Fibroblast of lung (primary cell): ENCODE measurements at places on chromosomes 1 and 21.

DNA sequence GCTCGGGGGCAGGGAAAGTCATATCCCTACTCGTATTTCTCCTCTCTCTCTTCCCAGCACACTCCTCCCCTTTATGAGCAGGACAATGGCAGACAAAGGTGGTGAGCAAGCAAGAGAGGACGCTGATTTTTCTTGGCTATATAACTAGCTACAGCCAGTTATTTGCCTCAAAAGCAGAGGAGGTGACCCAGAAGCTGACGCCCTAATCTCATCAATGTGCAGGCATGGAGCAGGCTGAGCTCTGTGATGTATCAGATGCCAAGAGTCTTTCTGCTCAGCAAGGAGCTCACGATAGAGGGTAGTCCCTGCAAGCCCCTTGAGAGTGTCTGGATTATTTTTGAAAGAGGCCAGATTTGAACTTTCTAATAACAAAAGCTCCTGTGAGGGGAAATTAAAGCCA, 75.5 kb downstream of the ASTN1 start:
- H3K27me3 ChIP-seq, result no peaks in the 10 kb centered on the region
- H3K4me1 ChIP-seq, result no peaks in the 10 kb centered on the region
- no peak overlapping the region for H3K4me3 ChIP-seq
- DNase-seq, result no peak

- no peaks in the 10 kb centered on the region for H3K27me3 ChIP-seq
- no peak overlapping the region for H3K27ac ChIP-seq
- H3K4me3 ChIP-seq, result no peak overlapping the region
- H3K36me3 ChIP-seq, result no peaks in the 10 kb centered on the region
Measured at GRCh38 chr1:12140515-12141162, 26.2 kb upstream of the TNFRSF1B start.

- no peaks in the 10 kb centered on the region for H3K36me3 ChIP-seq
- H3K4me1 ChIP-seq, result peaks cover 4% of the 10 kb centered on the region
- H3K4me3 ChIP-seq, result no peak overlapping the region
- no peak overlapping the region for H3K27ac ChIP-seq
- no peaks in the 10 kb centered on the region for H3K27me3 ChIP-seq
Measured at GRCh38 chr1:236066828-236067386, 2.0 kb upstream of the NID1 start.

DNA sequence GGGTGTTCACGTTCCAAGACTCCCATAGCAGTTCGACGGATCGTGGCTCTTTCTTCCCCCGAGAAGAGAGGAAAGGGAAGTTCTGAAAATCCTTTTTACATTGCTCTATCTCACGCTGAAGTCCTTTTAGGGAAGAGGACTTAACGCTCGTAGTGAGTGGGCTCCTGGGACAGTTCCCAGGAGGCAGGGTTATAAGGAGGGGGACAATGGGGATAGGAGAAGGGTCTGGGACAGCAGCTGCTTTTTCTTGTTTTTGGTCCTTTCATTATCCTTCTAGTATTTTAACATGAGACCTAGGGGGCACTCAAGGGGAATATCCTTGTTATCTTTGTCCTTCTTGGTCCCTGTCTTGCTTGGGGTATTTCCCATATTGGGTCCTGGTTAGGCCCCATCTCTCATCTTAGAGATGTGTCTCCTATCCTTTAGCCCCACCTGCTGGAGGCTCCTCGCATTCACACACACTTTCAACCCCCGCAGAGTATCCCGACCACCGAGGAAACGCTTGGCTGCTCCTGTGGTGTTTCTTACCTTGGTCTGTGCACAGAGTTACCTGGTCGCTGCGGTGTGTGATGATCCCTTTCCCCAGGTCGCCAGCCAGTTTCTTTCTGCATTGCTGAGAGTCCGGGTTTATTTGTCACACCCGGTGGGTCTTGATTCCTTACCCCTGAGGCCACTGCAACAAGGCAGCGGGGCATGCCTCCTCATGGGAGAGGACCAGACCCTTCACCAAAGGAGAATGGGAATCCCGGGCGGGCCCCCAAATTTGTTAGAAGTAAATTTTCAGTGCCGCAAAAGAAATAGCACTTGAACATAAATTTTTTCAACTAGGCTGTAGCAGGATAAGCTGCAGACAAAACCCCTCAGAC, 29.7 kb downstream of the SCCPDH start:
- H3K36me3 ChIP-seq, result peaks cover 3% of the 10 kb centered on the region
- no peaks in the 10 kb centered on the region for H3K27me3 ChIP-seq
- H3K27ac ChIP-seq, result no peak overlapping the region
- no peaks in the 10 kb centered on the region for H3K4me1 ChIP-seq

DNA sequence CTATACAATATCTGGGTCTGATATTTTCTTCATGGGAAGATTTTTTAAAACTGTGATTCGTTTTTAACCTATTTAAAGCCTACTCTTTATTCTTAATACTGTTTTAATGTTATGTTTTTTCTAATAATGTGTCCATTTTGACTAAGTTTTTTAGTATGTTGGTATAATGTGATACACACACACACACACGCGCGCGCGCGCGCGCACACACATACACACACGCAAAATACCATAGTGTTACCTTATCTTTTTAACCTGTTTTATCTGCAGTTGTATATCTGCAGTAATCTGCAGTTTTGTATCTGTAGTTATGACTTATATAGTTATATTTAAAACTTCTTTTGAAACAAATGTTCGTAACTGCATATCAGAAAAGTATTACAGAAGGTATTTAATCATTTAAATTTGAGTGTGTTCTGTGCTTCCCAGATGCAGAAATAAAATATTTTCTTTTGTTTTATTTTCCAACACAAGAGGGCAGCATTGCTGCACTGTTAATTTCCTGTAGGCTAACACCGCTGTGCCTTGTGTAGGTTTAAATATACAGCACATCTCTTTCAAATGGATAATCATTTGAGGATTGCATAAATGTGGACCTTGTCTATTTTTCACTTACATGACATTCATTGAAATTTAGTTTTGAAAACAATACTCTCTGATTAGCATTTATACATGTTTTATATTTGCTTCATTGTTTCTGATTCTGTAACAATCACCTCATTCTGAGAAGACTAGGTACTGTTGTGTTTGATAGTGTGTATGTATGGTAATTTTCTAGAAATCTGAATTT, 166.1 kb downstream of the PDE4B start:
- no peak overlapping the region for H3K27ac ChIP-seq
- peak; percentile 72 for DNase-seq
- H3K4me3 ChIP-seq, result no peak overlapping the region
- no peaks in the 10 kb centered on the region for H3K4me1 ChIP-seq
- no peaks in the 10 kb centered on the region for H3K36me3 ChIP-seq

DNA sequence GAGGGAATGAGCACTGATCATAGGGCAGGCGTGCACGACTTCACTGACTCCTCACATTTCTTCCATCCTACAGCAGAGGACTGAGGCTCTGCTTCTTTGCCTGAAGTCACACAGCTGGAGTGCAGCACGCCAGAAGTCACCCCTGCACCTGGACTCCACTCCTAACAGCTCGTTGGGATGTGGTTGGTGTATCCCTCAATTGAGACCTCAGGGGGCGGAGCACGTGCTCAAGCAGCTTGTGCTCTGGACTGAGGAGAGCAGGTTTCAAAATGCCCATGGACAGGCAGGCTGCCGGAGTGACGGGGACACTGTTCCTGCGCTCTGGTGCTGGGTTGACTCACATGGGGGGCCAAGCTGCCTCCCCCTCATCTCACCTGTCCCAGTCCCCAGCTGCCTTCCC, 13.9 kb downstream of the CHIT1 start:
- no peak for DNase-seq
- H3K4me1 ChIP-seq, result no peaks in the 10 kb centered on the region
- H3K27ac ChIP-seq, result no peak overlapping the region
- H3K36me3 ChIP-seq, result no peaks in the 10 kb centered on the region
- H3K4me3 ChIP-seq, result no peak overlapping the region
